Head of caudate nucleus (tissue), 42 donors: ENCODE measurements at places on chromosomes 16 and 17.

DNA sequence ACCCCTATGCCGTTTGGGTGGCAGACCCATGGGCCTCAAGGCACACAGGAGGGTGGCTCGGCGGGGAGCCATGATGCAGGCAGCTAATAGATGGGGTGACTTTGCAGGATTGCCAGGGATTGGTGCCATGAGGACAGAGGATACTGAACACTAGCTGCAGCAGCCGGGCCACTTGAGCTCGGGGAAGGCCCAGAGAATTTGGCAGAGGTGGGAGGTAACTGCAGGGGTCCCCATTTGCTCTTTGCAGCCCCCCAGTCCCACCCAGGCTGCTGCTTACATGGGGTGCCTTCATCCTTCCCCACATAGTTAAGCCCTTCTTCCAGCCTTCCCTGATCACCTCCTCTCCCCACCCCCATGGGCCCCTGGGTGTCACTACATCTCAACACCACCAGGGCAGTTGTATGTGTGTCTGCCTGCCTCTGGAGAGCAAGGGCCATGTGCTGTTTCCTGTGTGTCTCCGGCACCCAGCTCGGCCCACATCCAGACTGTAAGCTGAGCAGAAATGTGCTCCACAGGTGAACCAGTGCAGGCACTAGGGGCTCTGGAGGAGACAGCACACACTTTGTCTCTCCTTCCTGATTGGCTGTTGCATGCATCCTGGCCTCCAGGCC, 52.0 kb downstream of the SREBF1 start:
- DNase-seq, result no peak

DNA sequence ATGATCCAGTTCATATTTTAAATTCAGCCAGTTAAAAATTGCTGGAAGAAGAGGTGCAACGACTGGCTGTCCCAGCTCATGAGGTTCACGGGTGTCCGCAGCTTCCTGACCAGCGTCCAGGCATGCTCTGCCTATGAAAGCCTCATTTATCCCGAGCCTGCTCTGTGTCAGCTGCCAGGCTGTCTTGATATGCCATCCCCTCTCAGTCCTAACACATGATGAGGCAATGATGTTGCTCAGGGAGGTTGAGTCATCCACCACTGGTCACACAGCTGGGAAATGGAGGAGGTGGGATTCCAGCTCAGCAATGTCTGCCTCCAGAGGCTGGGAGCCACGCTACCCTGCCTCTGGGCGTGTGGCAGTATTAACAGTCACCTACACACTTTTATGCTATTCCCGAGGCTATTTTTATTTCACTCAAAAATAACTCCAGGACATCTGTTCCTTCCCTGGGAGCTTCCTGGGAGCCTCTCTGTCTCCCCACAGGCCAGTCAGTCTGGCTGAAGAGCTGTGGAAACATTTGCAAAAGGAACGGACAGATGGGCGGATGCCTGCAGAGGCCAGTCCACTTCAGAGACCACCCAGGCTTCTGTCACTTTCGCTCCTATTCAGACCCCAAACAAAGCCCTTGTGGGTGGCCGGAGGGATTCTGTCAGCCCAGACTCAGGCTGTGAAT, 22.5 kb downstream of the RAB11FIP4 start:
- peak; percentile 93 for DNase-seq

- no peak for DNase-seq
These were observed 113.2 kb downstream of the PHKB start for GRCh38 chr16:47574091-47575054.

GRCh38 chr16:23131036-23131435, 18.2 kb downstream of the USP31 start:
- DNase-seq, result no peak

DNA sequence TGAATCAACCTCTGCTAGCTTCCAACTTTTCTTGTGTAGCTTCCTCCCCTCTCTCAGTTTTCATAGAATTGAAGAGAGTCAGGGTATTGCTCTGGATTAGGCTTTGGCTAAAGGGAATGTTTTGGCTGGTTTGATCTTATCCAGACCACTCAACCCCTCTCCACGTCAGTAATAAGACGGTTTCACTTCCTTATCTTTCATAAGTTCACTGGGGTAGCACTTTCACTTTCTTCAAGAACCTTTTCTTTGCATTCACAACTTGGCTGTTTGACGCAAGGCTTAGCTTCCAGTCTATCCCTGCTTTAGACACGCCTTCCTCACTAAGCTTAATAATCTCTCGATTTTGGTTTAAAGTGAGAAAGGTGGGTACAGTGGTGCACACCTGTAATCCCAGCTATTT, 29.7 kb upstream of the OR1A2 start:
- no peak for DNase-seq

DNA sequence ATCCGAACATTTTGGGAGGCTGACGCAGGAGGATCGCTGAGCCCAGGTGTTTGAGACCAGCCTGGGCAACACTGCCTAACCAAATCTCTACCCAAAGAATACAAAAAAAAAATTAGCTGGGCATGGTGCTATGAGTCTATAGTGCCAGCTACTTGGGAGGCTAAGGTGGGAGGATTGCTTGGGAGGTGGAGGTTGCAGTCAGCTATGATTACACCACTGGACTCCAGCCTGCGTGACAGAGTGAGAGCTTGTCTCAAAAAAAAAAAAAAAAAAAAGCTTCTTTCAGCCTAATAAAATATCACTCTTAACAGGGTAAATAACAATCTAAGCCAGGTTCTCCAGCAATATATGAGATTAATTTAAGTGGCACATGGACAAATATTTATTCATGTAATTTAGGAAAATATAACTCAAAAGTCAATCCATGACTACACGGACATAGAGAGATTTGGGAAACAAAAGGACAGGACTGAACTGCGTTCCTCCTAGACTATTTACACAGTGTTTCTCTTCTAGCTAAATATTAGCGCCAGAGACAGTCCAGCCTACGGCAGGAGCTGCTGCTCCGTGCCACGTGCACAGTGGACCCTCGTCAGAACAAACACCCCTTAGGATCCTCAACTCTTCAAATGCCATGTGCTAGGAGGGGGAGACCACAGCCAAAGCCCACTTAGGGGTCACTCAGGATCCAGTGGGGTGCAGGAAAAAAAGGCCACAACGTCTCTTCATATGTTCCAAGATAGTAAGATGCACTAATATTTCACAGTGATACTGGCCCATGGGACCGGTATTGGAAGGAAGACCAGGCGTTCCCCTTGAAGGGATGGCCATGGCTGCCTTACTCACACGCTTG, 8.7 kb downstream of the USP36 start:
- DNase-seq, result no peak

DNA sequence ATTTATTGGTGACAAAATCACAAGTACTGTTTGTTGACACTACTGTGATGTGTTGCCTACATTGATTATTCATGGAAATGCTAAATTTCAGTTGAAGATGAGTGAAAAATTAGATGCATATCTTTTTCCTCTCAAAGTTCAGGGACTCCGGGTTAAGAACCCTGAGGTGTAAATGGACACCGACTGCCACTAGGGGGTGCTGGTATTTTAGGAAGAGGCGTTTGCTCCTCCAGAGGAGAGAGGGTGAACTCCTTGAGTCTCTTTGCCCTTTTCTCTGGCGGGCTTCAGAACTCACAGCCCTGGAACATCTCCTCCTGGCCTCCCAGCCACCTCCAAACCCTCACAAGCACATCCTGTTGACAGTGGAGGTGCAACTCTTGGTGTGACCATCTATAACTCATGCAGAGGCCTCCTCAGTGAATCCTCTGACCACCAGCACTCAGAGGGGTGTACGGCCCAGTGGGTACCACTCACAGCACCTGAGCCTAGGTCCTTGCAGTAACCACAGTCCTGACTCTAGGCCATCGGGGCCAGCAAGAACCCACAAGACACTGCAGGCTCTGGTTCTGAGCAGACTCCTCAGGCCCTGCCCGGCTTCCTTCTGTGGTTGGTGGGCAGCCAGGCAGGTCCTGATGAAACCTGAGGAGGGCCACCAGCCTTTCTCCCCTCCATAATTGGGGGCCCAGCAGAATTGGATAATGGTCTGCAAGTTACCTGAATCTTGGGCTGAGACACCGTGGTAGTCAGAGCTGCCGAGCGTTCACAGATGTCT, 26.2 kb upstream of the PIK3R5 start:
- DNase-seq, result peak; percentile 61

DNA sequence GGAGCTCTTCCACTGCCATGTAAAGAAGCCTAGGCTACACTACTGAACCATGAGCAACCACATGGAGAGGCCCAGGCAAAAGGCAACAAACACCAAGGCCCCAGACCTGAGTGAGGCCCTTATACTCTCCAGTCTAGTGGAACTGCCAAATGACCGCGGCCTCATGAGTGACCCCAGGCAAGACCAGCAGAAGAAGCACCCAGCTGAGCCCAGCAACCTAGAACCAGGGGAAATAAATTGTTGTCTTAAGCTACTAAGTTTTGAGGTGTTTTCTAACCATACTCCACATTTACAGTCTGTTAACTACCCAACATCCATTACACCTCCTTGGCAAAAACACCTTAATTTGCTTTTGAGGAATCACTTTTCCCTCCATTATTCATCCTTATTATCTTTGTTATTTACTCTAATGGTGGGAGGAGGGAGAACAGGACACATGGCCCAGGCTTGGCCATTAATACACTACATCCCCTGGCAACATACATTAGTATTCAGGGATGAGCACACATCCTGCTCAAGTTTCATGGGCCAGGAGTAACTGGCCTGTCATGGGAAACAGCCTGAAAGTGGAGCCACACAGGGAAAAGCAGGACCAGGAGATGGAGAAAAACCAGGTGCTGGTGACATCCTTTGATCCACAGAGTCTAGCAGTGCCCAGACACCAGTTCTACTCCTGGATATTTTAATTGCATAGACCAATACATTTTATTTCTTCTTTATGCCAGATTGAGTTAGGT, 26.2 kb downstream of the SLC39A11 start:
- no peak for DNase-seq

- peak; percentile 48 for DNase-seq
These were observed 2.3 kb upstream of the CCDC182 start for GRCh38 chr17:57747221-57748017.
